ENCODE measurements at places on chromosomes 3 and 15.
A peak's percentile ranks its signal among the peaks of the same experiment; 100 is the strongest.

DNA sequence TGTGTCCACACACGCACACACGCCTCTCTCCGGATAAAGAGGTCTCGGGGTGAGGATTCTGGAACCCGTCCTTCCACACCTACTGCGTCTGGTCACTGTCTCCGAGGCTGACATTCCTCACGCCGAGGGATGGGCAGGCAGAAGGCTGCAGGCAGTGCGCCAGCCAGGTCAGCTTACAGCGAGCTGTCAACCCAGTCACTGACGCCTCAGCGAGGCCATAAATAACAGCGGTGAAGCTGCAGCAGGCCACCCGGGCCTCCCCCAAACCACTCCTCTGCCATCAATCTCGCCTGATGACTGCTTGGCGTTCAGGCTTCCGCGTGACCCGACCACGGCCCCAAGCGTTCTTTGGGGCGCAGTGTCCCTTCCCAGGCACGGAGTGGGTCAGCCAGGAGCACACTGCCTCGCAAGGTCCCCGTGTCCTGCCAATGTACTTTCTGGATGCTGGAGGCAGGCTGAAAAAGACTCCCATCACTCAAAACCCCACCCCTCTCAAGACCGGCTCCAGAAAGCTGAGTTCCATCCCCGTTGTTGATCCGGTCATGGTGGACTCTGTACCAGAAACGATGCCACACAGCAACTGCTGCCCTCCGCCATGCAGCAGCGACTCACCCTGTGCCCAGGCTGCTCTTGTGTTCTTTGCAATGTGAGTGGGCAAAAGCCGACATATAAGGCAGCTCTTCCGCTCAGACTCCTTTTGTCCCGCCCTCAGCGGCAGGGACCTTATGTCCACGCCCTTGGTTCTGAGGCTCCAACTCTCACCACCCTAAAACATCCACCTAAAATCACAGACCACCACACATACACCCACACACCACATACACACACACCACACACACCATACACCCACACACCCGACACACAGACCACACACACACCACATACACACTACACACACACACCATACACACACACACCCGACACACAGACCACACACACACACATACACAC, 27.1 kb downstream of the CPN2 start:
- peak; percentile 66 for ATAC-seq

DNA sequence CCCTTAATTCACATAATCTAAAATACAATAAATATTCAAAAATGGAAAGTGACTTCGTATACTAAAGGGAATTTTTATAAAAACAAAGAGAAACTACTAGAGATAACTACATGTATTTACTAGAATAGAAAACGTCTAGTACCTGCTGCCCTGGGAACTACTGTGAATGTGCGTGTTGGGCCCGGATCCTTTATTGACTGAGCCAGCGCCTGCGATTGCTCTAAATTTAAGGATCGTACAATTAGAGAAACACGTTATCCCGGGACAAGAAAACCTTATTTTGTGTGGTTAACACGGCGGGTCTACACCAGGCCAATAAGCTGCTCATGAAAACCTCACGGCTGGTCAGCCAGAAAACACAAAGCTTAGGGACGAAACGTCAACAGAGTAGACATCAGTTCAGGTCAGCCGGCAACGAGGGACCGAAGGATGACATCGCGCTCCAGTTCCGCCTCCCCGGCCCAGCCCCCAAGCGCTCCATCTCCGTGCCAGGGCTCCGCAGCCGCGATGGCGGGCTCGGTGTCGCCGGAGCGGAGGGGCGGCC, 555 bp downstream of the TM2D3 start:
- peak; percentile 45 for ATAC-seq

- no peak for ATAC-seq
Measured at GRCh38 chr15:92643849-92644815, 11.4 kb downstream of the FAM174B start.

- no peak for ATAC-seq
Measured at GRCh38 chr3:170732660-170733245, 137.2 kb downstream of the RPL22L1 start.

DNA sequence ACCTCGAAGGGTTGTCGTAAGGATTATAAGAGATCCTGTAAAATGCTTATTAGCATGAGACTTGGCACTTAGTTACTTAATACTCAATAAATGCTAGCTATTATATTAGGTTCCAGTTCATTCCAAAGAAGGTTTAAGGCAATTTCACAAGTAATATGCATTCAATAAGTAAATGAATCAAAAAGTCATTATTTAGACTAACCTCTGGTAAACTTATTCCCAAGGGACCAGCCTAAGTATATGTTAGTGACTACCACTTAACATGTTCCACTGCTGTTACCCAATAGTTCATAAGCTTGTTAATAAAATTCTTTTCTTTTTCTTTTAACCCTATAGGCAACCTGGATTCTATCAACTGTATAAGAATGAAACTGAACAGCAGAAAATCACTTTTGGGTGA, 5.1 kb downstream of the PDCD10 start:
- no peak for ATAC-seq
